ENCODE measurements at places on chromosomes 2 and 18.

- no peak for DNase-seq
Observed at GRCh38 chr2:182581196-182581935, 134.7 kb upstream of the DNAJC10 start.

- no peak for DNase-seq
Observed at GRCh38 chr2:67046591-67046990, 350.5 kb upstream of the ETAA1 start.

GRCh38 chr2:9644603-9645002 is 13.8 kb upstream of the YWHAQ start:
- DNase-seq = no peak

- DNase-seq = no peak
Observed at GRCh38 chr2:178256382-178257042, 62.2 kb downstream of the OSBPL6 start.

- peak; percentile 43 for DNase-seq
Observed at GRCh38 chr2:152098496-152099366, at the start of gene CACNB4. CACNB4 (minus strand) TSS chr2:152099044.

- DNase-seq = no peak
Observed at GRCh38 chr2:71253476-71253875, 26.6 kb upstream of the PAIP2B start.

DNA sequence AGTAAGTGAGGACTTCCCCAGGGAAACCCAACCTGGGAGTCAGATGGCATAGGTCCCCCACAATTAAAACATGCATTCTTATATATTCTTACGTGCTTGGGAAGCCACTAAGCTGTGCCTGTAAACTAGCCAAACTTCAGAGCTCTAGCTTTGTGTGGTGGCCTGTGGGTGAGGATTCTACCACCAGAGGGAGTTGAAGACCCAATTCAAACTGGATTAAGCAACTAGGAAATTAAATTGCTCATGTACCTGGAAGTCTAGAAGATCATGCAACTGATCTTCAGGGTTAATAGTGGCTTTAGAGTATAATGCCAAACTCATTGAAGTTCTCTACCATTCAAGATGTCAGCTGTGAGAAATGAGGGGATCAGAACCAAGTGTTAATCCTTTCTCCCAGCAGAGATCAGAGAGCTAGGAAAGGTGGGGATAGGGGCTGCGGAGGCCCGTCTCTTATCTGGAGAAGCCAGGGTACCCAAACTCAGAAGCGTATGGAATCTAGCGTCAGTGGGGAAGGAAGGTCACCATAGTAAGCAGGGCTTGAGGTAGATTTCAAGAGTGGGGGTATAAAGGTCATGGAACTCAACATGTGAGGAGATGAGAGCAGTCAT is 53.2 kb upstream of the CCDC85A start:
- DNase-seq = peak; percentile 12

DNA sequence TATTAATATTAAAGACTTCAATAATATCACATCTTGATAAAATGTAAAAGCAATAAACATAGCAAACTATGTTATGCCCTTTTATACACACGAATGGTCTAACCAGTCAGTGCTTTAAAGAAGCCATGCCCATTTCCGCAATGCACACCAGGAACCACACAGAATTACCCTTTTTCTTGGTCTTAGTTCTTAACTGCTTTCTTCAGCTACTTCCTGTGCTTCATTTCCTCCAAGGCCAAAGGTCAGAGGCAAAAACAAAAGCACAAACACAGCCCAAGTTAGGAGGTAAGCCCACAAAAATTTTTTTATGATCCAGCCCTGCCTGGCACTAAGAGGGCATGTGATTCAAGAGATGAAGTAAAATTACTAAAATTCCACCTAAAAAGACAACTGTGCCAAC is 267.2 kb downstream of the FBXO15 start:
- no peak for DNase-seq

- no peak for DNase-seq
Observed at GRCh38 chr2:29902356-29902755, 19.0 kb downstream of the ALK start.

DNA sequence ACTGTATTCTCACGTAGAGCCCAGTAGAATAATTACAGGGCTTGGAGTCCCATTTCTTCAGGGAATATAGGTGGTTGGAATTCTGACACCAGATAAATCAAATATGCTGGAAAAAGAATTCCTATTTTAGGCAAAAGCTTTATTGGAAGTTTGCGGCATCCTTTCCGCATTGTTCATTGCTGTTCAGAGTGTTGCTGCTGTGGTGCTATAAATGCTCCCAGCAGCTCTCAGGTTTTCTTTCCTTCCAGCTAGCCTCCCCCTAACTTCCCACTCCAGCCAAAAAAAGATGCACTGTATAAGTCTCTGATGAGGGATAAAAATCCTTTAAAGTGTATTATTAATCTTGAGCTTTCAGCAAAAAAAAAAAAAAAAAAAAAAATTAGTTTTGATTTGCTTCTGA is 25.5 kb upstream of the POLR1B start:
- DNase-seq = no peak

GRCh38 chr2:69253611-69254301 is 133.3 kb downstream of the GFPT1 start:
- peak; percentile 57 for DNase-seq

DNA sequence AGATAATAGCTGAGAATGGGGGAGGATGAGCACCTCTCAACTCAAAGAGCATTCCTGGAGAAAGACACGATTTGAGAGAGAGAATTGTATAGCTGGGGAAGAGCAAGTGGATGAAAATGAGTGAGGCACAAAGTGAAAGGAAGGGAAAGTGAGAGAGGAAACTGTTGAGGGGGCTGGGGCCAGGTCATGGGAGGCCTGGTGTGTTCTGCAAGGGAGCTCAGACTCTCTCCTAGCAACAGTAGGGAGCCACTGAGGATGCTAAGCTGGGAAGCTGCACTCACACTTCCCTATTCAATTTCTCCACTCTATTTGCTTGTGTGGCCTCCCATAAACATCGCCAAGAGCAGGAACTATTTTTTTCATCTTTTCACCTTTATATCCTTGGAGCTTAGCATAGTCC is 14.8 kb downstream of the EVA1A start:
- no peak for DNase-seq

DNA sequence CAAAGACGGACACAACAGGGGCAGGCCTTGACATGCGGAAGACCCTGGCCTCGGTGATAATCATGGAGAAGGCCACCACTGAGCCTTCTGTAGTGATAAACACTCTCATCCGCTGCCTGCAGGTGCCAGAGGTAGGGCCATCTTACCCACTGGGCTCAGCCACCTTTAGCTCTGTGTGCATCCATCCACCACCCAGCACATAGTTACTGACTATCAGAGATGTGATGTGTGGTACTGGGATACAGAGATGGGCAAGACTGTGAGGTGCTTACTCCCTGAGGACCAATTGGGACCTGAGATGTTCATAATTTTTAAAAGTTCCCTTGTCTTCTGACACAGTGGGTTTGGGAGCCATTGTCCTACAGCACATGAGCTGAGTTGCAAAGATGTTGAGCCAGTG is 1.6 kb downstream of the MROH2A start:
- no peak for DNase-seq

DNA sequence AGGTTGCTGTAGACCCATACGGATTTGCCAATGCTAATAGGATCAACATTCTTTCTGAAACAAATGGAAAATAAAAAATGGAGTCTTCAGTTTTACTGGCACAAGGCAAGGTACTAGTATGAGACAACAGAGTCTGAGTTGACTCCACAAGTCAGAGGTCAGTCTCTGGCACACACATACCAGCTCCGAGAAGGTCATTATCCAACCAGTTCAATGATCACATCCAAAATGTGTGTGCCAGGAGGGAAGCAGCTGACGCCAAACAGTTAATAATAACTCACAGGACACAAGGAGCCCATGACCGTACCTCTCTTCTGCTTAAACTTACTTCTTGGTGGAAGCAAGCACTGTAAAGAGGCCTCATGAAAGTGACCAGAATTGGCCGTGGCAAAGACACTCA is 528.6 kb downstream of the ZNF516 start:
- DNase-seq = no peak

- peak; percentile 15 for DNase-seq
Observed at GRCh38 chr2:99509387-99509786, 19.6 kb upstream of the REV1 start.

DNA sequence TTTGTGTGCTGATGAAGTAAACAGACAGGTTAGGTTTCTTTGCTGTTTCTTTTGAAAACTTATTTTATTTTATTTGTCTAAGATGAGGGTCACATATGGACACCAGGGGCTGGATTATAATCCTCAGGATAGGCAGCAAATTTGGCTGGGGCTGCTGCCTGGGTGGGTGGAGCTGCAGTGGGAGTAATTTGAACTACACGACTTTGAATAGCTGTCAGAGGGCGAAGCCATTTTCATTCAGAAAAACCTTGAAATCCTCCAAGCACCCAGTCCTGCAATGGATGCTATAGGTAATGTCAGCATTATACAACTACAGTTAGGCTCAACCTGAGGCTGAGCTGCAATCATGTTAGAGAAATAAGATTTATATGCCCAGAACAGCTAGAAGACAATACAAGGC is 16.6 kb downstream of the SETBP1 start:
- DNase-seq = no peak

DNA sequence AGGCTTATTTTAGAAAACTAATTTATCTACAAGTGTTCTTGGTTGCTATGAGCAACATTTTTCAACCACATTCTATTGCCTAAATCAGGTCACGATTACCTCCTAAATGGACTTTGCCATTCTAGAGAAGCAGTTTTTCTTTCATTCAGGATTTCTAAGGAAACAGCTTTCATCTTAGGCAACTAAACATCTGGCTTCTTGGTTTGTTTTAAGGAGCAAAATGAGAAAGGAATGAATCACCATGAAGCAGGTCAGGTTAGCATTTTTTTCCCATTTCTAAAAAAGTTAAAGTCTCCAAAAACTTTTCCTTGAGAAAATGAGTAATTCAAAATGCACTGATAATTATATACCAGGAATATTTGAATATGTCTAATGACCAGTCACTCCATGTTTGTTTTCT is 114.8 kb downstream of the GAREM1 start:
- no peak for DNase-seq

GRCh38 chr2:34831096-34831495 is 1232.0 kb upstream of the FAM98A start:
- DNase-seq = no peak

- no peak for DNase-seq
Observed at GRCh38 chr2:33670392-33670937, 71.4 kb upstream of the FAM98A start.

- no peak for DNase-seq
Observed at GRCh38 chr18:9735238-9735637, 27.1 kb downstream of the RAB31 start.

DNA sequence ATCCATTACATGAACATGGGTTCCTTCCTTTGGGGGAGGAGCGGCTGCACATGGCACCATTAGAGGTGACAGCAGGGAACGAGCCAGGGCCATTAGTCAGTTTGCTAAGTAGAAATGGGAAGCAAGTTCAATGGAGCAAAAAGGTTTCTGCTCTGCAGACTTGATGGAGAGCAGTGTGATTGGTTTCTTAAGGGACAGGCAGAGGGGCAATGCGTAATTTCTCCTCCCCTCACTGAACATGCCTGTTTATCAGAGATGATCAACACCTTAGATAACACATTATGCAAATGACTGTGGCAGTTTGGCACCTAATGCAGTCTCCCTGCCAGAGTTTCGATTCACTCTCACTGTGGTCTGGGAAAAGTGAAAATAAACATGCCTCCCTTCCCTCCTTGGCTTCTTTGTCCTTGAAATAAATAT is 414.5 kb downstream of the STK39 start:
- DNase-seq = no peak

DNA sequence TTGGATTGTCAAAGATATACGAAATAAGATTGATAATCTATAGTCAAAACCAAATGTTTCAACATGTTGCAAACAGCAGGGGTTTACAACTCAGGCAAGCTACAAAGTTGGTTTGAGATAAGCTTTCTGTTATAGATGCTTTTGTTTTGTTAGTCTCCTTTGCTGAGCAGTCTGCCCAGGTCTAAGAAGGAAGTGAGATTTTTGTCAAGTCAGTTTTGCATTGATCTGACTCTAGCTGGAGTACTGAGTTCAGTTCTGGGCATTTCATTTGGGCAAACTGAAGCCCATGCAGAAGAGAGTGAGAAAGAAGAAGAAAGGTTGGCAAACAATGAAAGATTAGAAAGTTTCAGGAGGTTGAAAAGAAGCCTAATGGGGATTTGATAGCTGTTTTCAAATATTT is 983.0 kb upstream of the SLC39A10 start:
- no peak for DNase-seq

DNA sequence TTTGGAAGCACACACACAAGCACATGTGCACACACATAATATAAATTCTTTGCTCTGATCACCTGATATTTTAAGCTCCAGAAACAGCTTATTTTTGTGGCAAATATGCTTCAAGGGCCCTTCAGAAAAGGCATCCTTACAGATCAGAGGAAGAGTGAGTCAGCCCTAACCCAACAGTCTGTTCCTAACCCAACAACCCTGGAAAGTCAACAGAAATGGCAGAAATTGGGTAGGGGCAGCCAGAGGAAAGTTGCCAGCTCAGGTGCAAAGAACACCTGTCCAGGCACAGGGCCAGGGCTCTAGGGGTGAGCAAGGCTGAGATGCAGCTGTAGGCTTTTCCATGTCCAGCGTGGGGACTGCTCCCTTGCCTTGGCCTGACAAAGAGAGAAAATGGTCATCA is 6.4 kb upstream of the NCKAP5 start:
- DNase-seq = no peak

- DNase-seq = no peak
Observed at GRCh38 chr18:35688757-35689156, 107.2 kb downstream of the GALNT1 start.

DNA sequence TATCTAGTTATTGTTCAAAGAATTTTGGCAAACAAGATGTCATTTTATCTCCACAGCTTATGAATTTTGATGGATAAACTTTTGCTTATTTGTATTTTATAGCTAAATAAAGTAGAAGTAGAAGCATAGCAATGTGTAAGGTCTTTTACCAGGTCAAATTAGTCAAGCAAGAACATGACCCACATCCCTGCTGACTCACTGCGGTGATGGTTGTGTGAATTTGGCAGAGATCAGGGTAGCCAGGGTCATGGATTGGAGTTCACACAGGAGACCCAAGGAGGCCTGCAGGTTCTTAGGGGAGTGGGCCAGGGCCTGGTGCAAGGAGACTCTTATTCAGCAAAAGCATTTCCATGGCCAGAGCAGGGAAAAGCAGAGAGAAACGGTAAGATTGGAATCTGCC is 18.7 kb downstream of the SP140 start:
- DNase-seq = no peak

GRCh38 chr2:205644018-205644417 is 38.3 kb upstream of the NRP2 start:
- DNase-seq = no peak

- no peak for DNase-seq
Observed at GRCh38 chr2:181738074-181738473, 57.8 kb upstream of the NEUROD1 start.

- DNase-seq = no peak
Observed at GRCh38 chr2:33619028-33619427, 19.9 kb upstream of the FAM98A start.

Data from muscle of arm (tissue), 14 donors.